ENCODE measurements at places on chromosomes 12 and 14.

- no peak for DNase-seq
Observed at GRCh38 chr12:10690906-10691305, 17.1 kb upstream of the STYK1 start.

DNA sequence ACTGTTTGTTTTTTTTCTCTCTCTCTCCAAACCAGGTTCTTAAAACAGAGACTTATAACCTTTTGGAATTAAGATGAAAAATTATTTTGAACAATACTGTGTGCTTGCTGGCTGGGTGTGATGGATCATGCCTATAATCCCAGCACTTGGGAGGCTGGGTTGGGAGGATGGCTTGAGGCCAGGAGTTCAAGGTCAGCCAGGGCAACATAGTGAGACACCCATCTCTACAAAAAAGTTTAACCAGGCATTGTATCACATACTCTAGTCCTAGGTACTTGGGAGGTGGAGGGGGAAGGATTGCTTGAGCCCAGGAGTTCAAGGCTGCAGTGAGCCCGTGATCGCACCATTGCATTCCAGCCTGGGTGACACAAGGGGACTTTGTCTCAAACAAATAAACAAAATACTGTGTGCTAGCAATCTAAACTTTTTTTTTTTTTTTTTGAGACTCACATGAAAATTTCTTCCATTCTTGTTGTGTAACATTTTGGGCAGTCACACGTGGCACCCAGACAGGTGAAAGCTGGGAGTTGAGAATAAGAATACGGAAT, 379.6 kb downstream of the ETNK1 start:
- no peak for DNase-seq

DNA sequence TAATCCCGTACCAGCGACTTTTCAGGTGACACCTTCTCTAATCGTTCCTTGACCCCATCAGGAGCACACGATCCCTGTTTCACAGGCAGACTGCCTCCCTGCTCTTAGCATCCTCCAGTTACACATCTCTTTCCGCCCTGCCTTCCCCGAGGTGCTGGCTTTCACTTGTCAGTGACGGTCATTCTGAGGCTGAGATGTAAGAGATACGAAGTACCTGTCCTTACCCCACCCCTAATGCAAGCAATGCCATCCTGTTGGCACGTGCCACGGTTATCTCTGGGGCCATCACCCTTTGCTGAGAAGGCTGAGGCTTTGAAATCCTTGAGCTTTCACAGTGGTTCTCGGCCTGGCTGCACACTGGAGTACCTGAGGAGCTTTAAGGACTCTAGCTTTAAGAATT, 24.4 kb downstream of the B4GALNT3 start:
- DNase-seq: peak; percentile 22

GRCh38 chr12:61536525-61536924, 723.7 kb upstream of the USP15 start:
- no peak for DNase-seq

DNA sequence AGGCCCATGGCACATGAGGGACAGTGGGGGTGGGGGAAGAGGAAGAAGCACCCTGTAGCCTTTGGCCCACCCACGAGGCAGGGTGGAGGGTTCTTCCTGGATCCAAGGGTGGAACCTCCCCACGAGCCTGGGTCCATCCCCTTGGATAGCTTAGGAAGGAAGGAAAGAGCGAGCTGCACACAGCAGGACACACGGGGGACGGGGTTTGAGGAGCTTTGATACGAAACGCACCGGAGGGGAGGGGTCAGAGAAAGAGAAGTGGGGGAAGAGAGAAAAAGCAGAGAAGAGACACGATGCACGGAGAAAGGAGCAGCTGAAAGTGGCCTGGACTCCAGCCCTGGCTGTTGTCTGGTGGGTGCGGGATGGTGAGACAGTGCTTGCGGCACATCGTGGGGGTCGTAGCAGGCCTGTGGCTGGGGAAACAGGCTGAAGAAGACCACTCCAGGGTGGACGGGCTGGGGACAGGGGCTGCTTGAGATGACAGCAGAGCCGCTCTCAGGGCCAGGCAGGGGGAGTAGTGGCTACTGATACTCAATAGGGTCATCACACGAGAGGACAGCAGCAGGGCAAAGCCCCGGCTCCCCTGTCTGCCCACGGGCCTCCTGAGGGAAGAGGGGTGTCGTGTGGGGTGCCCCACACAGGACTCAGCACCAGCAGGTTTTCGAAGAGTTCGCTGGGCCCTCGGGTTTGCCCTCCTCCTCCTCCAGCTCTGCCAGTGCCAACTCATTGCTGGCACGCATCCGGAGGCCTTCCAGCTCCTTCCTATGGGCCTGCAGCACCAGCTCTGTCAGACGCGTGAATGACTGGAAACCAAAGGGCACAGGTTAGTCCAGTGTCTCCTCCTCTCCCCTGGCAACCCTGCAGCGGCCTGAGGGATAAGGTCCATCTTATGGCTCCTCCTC, 5.4 kb upstream of the GPX2 start:
- DNase-seq: no peak

DNA sequence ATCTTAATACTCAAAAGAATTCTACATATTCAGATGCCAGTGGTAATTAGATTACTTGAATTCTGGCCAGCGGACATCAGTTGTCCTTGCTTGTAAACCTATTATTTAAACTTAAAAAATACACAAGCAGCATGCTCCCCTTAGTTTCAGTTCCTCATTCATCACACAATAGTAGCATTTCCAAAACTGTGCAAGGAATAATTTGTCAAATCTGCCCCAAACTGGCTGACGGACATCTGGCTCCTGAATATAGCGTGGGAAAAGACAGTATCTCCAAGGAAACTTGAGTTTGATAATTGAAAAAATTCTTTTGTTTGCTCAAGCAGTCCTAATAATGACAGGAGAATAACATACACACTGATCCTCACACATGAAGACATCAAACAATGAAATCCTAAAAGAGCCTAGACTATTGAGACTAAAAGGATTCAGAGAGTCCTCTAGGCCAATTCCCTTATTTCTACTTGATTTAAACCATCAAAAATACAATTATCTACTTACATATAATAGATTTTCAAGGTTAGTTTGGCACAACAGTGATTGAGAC, 90.4 kb downstream of the KIF21A start:
- DNase-seq: no peak

- DNase-seq: no peak
Observed at GRCh38 chr12:18068355-18068754, 21.6 kb downstream of the RERGL start.

DNA sequence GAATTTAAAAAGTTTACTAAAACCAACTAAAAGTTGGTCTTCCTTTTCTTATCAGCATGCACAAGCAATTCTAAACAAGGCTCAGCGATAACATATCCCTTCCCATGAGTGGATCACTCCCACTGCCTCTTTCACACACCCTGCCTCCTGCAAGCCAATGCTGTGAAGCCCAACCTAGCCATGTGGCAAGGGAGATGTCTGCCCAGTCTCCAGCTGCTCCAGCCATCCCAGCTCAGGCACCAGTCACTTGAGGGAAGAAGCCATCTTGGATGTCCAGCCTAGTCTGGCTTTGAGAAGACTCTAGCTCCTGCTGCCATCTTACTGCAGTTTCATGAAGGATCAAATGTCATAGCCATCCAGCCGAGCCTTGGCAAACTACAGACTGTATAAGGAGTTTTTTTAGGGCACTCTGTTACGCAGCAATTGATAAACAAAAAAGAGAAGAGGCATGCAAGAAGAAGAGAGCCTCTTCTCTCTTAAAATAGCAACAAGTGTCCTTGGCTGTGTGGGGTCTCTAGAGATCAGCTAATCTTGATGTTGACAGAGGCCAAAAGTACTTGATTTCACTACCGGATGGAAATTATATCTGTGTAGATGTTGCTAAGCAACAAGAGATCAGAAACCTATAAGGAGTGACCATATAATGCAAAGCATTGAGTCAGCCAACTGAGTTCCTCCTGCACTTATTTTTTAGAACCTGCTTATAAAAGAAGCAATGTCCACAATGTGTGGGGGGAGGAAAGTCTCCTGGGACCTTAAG, 108.9 kb downstream of the PTCSC3 start:
- no peak for DNase-seq

DNA sequence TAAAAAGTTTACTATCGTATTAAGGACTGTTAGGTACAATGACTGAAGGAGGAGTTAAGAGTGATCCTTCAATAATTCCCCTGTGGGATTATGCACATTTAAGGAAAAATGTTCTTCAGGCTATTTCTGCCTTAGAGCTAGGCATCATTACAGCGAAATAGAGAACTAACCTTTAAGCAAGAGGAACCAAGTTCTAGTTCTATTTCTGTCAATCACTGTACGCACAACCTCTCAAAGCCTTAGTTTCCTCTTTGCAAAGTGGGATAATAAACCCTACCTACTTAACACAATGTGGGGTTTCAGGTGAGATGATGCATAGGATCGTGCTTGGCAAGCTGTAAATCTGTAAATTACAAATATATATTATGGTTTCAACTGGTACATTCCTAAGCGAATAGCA, 15.4 kb downstream of the NTF3 start:
- no peak for DNase-seq

GRCh38 chr14:105885561-105886320, 359.4 kb downstream of the TMEM121 start:
- DNase-seq: no peak

DNA sequence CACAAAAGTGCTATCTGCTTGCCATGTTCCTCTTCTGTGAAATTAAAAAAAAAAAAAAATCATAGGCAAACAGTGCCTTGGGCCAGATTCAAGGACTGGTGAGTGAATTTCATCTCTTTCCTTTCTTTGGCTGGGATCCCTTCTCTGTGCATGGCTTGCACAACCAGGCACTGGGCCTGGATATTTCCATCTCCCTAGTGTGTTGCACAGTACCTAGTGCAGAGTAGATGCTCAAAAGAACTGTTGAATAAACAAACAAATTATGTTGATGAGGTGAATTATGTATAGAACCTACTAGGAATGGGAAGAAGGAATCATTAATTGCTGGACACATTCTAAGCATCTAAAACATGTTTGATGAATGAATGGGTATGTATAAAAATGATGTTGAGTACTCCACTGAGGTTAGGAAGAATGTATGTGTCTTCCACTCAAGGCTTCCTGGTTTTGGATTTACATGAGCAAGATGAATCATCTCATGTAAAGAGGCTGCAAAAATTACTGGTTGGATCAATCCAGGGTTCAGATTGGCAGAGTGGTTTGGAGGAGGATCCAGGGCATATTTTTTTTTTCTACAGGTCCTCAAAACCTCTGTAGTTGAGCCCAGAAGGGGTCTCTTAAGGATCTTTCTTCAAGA, 93.2 kb downstream of the EMP1 start:
- DNase-seq: no peak

GRCh38 chr12:58811346-58811745, 109.0 kb downstream of the LRIG3 start:
- no peak for DNase-seq

DNA sequence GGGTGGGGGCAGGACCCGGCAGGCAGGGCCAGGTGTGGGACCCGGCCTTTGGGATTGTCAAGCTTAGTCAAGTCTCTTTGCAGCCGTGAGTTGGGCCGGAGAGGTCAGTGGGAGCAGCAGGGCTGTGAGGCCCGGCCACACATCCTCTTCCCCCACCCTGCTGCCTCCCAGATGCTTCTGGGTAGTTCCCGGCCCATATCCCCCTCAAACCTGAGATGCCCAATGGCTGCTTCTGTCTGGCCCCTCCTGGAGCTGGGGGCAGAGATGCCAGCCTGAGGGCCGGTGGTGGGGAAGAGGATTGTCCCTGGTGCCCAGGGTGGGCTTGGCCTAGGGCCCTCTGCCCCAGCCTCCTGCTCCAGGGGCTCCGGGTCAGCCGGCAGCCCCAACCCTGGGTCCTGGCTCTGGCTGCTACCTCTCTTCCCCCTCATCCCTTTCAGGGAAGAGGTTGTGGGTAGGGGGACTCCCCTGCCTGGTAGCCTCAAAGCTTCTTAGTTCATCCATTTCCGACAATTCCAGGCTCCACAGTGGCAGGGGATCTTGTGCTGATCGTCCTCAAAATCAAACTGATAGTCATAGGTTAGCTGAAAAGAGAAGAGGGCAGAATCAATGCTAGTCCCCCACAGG, 2.8 kb upstream of the PRKAG1 start:
- DNase-seq: no peak

GRCh38 chr12:70557583-70558191, 79.5 kb downstream of the PTPRB start:
- no peak for DNase-seq

DNA sequence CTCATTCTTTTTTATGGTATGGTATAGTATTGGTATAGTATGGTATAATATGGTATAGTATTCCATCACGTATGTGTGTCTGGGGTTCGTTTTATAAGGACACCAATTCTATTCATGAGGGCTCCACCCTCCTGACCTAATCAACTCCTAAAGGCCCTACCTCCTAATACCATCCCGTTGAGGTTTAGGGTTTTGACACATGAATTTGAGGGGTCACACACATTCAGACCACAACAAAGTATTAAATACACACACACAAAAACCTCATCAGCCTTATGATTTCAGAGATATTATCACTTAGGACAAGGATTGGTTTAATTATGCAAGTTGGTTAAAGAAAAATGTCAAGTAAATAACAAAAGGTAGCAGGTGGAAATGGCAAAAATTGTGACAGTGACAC, 54.1 kb upstream of the CHST11 start:
- no peak for DNase-seq

GRCh38 chr12:88339254-88339949, 197.3 kb downstream of the TMTC3 start:
- DNase-seq: no peak
